ENCODE measurements at places on chromosomes 2 and 18. TPM values are rescaled to one million over a fixed set of nuclear protein-coding genes. Genes with fewer than 3 reads are reported as not detected.

DNA sequence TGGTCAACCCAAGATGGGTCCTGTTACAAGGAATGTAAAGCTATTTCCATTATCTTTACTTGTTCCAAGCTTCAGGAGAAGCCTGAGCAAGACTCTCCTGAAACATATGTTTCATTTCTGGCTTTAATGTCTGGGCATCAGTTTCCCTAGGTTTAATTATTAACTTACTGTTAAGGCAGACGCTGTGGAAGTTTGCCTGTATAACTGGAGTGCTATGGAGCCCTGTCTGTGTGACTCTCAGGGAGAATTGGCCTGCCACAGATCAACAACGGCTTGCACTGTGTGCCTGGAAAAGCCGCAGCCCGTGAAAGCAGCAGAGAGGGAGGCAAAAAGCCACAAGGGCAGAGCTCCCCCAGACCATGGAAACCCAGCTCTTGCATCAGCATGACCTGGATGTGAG, 22.1 kb upstream of the LONRF2 start:
- DNase-seq = no peak

DNA sequence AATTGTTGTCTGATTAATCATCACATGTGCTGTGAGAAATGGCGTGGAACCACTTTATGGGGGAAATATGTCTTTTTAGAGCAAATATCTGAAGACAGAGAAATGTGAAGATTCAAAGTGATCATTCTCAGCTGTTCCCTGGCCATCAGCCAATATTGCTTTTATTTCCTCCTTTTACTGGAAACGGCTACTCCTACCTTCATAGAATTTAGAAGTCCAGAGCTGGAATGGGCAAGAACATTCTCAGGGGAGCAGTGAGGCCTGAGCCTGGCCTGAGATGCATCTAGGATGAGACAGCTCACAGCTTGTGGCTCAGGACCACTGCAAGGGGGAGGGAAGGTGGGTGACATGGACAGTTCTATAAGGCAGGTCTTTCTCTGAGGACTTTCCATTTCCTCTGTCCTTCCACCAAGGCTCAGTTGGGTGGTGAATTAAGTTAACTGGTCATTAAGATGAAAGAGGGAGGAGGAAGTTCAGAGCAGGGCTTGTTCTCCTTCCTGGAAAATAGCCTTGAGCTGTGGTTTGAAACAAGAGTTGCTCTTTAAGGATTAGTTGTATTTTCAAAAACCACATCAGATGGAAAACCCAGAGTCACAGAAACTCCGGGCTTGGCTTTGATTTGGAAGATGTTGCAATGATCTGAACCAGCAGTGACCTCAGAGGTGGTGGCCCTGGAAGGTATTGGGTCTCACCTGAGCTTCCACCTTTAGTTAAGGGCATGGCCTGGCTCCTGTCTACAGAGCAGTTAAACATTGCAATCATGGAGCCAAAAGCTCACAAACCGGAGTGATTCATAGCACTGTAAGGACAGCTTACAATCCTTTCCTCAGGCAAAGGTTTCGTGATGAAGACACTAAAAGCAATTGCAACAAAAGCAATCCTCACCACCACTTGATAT, 144.3 kb downstream of the VAPA start:
- DNase-seq = no peak

DNA sequence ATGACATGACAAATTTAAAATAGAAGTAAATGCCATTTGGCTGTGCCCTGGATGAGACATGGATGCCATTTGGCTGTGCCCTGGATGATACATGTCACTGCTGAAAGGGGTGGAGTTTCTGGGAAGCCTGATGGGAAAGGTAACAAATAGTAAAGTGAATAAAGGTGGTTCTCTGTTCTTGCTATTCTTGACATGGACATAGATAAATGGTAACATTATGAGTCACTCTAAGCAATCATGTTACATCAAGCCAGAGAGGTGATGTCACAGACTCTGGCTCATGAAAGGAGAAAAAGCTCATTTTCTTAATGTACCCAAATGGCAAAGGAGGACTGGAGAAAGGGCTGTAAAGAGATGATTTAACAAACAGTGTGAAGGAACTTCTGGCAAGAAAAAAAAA, 86.4 kb downstream of the EML6 start:
- DNase-seq = no peak

The SLC8A1 gene
- total RNA-seq = 187 TPM

- no peak for DNase-seq
These were observed 60.0 kb upstream of the ASAP2 start for GRCh38 chr2:9146646-9147045.

- peak; percentile 51 for DNase-seq
These were observed 50.5 kb downstream of the MRPL35 start for GRCh38 chr2:86249579-86250391.

GRCh38 chr18:23761941-23762340, 72.7 kb downstream of the LAMA3 start:
- no peak for DNase-seq

The INPP4A gene
- total RNA-seq = 73.0 TPM

- no peak for DNase-seq
These were observed 27.4 kb upstream of the ID2 start for GRCh38 chr2:8654483-8654882.

- DNase-seq = no peak
These were observed 24.4 kb upstream of the ITGB6 start for GRCh38 chr2:160224507-160224906.

GRCh38 chr18:46402396-46402795, 254.6 kb downstream of the LOXHD1 start:
- DNase-seq = no peak

DNA sequence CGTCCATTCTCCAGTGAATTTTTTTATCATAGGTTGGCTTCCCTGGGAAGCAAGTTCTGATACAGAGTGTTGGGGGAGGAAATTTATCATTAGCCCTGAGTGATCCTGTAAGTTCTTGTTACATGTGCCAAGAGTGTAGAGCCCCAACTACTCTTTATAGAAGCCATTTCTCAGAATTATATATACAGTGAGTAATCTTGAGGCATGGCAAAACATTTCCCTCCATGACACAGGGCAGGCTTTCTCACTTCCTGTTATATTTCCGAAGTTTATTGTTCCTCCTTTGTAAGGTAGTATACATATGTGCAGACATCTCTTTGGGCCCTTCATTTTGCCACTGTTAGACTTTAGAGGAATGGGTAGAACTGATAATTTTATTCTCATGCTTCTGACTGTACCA, 484.7 kb upstream of the NRXN1 start:
- no peak for DNase-seq

The ZBTB7C gene
- 1.6 TPM for total RNA-seq

DNA sequence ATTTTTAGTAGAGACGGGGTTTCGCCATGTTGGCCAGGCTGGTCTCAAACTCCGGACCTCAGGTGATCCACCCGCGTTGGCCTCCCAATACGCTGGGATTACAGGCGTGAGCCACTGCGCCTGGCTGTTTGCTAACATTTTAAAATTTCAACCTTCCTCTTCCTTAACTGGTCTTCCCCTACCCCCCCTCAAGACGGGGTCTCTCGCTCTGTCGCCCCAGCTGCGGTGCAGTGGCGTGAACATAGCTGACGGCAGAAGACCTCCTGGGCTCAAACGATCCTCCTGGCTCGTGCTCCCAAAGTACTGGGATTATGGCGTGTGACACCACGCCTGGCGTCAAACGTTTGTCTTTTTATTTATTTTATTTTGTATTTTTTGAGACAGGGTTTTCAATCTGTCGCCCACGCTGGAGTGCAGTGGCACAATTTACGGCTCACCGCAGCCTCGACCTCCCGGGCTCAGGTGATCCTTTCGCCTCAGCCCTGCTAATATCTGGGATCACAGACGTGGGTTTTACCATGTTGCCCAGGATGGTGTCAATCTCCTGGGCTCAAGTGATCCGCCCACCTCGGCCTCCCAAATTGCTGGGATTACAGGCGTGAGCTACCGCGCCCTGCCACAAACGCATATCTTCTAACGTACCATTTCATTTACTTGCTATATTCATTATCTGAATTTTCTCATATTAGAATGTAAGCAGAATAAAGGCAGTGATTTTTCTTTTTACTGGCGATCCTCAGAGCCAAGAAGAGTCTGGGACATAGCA, 984 bp upstream of the MSH2 start:
- no peak for DNase-seq

GRCh38 chr18:47191961-47192360, 15.8 kb upstream of the IER3IP1 start:
- no peak for DNase-seq

DNA sequence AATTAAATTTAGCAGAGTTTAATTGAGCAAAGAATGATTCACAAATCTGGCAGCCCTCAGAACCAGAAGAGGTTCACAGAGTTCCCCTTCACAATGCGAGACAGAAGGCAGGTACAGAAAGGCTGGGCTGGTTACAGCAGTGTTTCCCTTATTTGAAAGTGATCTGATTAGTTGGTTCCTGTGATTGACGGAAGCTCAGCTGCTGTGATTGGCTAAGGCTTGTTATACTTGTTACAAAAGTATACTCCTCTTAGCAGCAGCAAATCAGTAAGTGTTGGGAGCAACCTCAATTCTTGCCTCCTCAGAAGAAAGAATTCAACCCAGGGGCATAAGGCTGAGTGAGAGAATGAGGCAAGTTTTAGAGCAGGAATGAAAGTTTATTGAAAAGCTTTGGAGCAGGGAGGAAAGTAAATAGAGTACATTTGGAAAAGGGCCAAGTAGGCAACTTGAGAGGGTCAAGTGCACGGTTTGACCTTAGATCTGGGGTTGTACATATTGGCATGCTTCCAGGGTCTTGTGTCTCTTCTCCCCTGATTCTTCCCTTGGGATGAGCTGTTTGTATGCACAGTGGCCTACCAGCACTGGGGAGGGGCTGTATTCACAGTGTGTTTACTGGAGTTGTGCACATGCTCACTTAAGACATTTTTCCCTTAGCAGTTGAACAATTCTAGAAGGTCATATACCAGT, 431.8 kb upstream of the RAB12 start:
- no peak for DNase-seq

The ATP8B1 gene
- total RNA-seq = 5.7 TPM

- no peak for DNase-seq
These were observed 36.4 kb upstream of the ZBTB7C start for GRCh38 chr18:48445540-48445939.

The ASPRV1 gene
- total RNA-seq = 2.0 TPM

The MYO3B gene
- total RNA-seq = 0.41 TPM

- no peak for DNase-seq
These were observed 59.4 kb downstream of the CERS6 start for GRCh38 chr2:168515502-168515901.

DNA sequence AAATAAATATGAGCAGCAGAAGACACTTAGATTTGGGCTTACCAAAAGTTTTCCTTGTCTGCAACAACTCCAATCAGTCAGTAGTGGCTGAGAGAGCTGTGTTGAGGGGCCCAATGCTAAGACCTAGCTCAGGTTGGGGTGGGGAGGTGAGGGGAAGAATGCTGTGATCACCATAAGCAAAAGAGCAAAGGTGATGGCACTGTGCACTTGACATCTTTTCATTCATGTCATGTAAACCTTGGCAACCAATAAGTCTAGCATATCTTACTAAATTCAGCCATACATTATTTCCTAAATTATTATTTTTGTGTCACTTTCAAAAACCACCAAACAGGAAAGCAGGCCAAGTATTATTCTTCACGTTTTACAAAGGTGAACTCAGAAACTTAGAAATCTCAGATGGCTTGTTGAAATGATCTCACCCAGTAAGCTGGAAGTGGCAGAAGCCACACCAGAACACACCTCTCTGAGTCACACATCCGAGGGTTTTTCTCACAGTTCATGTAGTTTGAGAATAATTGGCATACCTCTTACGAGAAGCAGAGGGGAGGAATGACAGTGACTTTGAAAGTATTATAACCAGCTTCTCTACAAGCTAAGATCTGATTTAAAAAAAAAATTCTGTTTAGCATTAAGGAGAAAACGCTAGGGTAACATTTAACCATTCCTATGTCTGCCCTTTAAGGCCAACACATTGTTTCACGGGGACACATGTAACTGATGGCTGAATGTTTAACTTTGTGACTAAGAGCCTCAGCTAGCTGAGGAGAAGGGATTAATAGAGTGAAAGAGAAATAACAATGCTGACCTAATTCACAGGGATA, 43.3 kb upstream of the SETBP1 start:
- DNase-seq = no peak

DNA sequence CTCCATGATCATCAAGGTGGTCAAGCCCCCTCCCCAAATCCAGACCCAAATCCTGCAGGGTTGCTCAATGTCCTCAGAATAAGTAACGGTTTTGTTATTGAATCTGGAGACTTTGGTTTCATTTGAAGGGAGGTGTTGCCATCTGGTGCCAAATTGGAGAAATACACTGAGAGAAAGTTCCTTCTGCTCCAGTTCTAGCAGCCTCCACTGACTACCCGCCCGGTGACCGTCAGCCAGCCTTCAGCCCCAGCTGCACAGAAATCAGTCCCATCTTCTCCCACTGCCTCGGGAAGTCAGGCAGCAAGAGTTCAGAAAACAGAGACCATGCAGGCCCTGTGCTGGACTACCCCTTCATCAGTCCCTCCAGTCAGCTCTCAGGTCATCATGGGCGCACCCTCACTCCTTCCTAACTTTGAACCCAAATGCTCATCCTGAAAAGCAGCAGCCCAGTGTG, 38.7 kb downstream of the PKDCC start:
- DNase-seq = peak; percentile 73

DNA sequence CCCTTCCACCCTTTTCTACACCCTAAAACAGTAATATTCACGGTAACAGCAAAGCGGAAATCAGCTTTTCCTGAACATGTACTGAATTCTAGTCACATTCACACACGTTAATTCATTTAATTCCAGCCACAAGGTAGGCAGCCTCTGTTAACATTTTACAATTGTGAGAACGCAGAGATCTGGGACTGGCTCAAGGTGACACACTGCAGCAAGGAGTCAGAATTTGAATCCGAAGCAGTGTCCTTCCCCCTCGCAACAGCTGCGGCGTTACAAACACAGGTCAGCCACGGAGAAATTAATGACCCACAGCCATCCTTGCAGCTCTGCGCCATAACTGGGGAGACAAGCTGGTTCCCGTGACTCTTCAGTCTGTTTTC, 818 bp upstream of the SLC20A1 start:
- no peak for DNase-seq

- DNase-seq = no peak
These were observed 76.4 kb upstream of the PARD3B start for GRCh38 chr2:204468746-204469429.

The CYTIP gene
- 2.9 TPM for total RNA-seq

- DNase-seq = no peak
These were observed 198.7 kb upstream of the MEIS1 start for GRCh38 chr2:66236067-66236685.

DNA sequence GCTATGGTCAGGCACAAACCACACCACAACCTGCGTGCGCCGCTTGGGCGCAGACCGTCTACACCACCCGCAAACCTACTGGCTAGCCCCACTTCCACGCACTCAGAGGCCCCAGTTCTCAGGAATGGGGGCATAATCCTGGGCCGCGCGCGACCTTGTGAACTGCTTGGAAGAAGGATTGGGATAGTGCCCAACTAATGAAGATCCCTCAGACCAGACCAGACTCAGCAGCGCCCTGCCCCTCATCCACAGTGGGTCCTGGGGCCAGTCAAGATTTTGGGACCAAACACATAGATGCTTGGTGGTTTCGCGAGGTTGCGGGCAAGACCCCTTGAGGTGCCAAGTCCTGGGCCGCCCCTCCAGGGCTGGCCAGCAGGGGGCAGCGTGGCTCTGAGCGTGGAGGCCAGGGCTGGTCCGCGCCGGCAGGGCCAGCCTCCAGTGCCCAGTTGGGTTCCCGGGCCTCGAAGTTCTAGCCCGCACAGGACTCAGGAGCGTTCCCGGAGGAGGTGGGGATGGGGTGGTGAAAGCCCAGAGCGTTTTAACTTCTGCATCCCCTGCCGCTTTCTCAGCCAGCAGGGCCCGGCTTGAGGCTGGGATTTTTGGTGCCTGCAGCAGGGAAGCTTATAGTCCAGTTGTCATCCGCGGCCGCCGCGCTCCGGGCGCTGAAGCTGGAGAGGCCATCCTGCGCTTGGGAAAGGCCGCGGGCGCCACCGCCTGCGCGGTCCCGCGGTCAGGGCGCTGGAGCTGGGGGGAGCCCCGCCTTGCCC, 8.3 kb downstream of the OSR1 start:
- peak; percentile 71 for DNase-seq

The GALNT5 gene
- under 0.01 TPM for total RNA-seq
